NCI-H460 (cell line): ENCODE measurements at places on chromosomes 11 and 22. TPM values are rescaled to one million over a fixed set of nuclear protein-coding genes. Genes with fewer than 3 reads are reported as not detected.

DNA sequence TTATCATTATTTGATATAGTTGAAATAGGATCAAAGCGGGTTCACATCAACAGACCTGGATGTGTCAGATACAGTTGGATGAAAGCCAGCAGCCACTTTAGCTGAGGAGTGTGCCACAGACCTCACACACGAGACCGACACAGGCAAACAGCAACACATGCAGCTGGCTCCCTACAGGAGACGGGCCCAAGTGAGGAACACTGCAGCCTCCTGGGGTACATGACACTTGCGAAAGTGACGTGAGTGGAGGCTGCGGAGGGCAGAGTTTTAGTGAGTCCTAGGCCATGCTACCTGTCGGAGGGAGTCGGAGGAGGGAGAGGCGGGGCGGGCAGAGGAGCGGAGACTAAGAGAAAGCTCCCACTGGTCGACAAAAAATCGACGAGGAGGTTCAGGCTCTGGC, 100.9 kb upstream of the BID start:
- DNase-seq: no peak

- DNase-seq: no peak
Measured at GRCh38 chr11:125903711-125904659, at the start of gene DDX25. Gene DDX25, plus strand, starts transcription at chr11:125904508. Its CDS starts 10 bp downstream, at chr11:125904518.

DNA sequence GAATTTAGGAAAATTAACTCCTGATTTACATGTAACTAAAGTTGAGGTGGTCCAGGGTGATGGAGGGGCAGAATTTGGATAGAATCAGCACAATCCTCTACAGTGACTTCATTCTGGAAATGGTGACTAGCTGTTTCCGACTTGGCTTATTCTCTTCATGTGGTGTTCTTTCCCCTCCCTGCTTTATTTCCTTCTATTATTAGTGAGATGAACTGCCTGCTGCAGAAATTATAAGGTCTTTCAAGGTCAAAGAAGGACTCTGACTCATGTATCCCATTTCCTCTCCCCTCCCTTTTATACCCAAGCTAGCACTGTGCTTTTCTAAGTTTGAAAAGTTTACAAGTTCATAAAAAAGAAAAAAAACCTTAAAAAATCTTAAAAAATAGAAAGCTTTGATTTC, 12.2 kb upstream of the MRPL17 start:
- no peak for DNase-seq

Gene SLC1A2
- total RNA-seq: not detected in 2 replicates

Gene GPHA2
- total RNA-seq: not detected in 2 replicates
